ENCODE measurements at places on chromosomes 16 and 17.

- no peak for ATAC-seq
Measured at GRCh38 chr16:49348408-49349176, 25.0 kb upstream of the C16orf78 start.

DNA sequence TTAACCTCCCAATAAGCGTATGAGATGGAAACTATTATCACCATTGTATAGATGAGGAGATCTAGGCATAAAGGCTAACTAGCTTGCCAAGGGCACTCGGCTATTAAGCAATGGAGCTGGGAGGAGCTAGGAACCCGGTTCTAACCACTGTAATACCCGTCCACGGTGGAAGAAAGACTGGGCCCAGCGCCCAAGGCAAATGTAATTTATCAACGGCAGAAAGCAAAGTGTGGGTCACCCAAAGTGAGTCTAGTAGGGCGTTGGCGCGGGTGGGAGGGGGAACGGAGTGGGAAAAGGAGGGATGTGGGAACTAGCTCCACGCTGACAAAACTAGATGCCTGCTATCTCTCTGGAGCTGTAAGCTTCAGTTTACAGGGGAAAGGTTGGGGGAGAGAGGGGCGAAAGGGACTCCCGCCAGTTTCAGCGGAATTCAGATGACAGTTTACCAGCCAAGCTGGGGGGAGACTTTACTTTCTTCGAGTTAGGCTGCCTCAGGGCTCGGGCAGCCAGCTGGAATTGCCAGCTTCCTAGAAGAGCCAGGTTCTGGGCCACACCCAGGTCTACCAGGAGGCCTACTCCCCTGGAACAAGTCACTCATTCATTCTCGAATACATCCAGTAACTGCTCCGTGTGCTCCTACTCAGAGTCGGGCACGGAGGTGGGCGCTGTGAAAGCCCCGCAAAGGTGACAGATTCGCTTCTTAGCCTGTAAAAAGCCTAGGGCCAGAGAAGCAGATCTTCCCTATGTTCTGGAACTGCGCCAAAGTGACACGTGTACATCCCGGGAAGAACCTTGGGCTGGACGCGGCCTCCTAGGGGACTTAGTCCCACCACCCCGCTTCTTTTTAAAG, 837 bp downstream of the LRRC59 start:
- peak; percentile 34 for ATAC-seq

- peak; percentile 95 for ATAC-seq
Measured at GRCh38 chr17:81959362-81960129, 1.4 kb downstream of the NOTUM start.

DNA sequence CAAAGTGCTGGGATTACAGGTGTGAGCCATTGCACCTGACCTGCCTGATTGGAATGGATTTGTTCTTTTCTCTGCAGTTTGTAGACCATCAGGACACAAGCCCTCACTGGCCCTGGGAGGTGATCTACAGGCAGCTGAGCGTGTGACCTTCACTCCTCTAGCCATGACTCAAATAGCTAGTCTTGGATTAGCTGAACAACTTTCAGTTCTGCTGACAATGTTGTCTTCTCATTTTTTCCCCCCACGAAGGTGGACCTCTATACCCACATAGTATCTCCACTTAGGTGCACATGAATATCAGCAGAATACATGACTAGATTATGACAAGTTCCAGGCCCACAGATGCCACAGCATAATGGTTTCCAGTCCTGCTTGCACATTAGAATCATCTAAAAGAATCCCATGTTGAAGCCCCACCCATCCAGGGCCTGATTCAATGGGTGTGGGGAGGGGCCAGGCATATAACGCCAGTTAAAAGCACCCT, 36.8 kb downstream of the HS3ST3B1 start:
- ATAC-seq = peak; percentile 95

DNA sequence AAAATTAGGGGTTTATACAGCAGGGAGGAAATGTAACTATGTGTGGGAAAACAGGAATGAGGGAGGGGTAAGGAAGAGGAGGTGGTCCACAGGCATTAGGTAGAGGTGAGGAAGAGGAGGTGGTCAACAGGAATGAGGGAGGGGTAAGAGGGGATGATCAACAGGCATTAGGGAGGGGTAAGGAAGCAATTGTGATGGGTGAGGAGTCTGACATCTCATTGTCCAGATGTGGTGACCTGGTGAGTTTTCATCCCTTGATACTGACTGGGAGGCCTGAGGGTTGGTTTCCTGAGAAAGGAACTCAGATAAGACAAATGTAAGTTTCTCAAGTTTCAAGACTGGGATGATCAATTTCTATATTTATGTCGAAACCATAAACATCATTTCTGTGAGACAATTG, 206.2 kb upstream of the C16orf82 start:
- ATAC-seq = no peak

GRCh38 chr17:46056800-46057304, 57.8 kb downstream of the STH start:
- peak; percentile 51 for ATAC-seq

- ATAC-seq = no peak
Measured at GRCh38 chr17:55157165-55157564, 107.6 kb upstream of the HLF start.

DNA sequence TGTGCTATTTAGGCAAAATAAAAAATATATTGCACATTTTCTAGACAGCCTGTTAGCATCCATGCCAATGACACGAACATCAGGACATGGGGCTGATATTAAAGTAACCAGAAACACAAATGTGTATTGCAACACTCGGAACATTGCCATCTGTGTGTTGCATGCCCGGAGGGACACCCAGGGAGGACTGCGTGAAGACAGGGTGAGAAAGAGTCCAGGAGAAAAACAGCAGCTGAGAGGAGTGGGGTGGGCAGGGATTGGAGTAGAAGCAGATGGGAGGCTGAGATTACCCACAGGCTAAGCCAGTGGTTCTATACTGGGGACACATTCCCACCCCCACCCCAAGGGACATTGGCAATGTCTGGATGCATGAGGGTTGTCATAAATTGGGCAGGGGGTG, 114.8 kb downstream of the GRIN2A start:
- ATAC-seq = no peak

DNA sequence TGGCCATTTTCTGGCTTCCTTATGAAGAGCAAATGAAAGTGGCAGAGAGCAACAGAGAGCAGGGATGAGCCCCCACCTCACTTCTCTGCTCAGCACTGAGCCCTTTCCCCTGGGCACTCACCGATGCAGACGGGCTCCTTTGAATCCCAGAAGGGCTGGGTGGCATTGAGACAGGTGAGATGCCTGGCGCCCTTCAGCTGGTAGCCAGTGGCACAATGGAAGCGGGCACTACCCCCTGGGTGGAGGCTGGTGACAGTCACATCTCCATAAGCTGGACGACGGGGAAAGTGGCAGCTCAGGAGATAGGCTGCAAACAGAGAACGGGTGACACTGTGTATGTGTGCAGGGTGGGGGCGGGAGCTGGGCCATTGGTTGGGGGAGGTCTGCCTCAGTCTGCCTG, 12.5 kb upstream of the PHF12 start:
- ATAC-seq = no peak

GRCh38 chr17:7460850-7461660, 16.2 kb downstream of the CHRNB1 start:
- ATAC-seq = no peak

DNA sequence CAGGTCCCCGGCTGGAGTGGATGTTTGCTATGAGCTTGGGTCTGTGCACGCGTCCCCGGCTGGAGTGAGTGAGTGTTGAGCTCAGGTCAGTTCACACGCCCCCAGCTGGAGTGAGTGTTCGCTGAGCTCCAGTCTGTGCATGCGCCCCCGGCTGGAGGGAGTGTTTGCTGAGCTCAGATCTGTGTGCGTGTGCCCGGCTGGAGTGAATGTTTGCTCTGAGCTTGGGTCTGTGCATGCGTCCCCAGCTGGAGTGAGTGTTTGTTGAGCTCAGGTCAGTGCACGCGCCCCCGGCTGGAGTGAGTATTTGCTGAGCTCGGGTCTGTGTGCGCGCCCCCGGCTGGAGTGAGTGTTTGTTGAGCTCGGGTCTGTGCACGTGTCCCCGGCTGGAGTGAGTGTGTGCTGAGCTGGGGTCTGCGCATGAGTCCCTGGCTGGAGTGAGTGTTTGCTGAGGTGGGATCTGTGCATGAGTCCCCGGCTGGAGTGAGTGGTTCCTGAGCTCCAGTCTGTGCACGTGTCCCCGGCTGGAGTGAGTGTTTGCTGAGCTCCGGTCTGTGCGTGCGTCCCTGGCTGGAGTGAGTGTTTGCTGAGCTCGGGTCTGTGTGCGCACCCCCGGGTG, 284.2 kb downstream of the SNX29 start:
- no peak for ATAC-seq

GRCh38 chr16:35308674-35309073, 1849.3 kb downstream of the TP53TG3F start:
- no peak for ATAC-seq

- no peak for ATAC-seq
Measured at GRCh38 chr17:8948462-8948861, 17.0 kb downstream of the PIK3R5 start.

DNA sequence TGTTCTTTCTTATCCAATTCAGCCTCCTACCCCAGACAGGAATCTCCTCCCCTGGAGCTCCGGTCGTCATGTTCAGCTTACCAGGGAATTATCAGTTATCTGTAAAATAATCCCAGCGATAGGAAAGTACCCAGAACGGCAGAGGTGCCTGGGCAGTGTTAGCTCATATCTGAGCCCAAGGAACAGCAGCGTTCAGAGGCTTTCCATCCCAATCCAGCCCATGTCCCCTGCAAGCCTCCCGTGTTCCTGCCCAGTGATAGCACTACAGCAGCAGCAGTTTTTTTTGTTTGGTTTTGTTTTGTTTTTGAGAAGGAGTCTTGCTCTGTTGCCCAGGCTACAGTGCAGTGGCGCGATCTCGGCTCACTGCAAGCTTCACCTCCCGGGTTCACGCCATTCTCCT, 158.2 kb downstream of the CMIP start:
- ATAC-seq = no peak

GRCh38 chr16:78897299-78897698, 703.2 kb downstream of the MAF start:
- peak; percentile 32 for ATAC-seq

DNA sequence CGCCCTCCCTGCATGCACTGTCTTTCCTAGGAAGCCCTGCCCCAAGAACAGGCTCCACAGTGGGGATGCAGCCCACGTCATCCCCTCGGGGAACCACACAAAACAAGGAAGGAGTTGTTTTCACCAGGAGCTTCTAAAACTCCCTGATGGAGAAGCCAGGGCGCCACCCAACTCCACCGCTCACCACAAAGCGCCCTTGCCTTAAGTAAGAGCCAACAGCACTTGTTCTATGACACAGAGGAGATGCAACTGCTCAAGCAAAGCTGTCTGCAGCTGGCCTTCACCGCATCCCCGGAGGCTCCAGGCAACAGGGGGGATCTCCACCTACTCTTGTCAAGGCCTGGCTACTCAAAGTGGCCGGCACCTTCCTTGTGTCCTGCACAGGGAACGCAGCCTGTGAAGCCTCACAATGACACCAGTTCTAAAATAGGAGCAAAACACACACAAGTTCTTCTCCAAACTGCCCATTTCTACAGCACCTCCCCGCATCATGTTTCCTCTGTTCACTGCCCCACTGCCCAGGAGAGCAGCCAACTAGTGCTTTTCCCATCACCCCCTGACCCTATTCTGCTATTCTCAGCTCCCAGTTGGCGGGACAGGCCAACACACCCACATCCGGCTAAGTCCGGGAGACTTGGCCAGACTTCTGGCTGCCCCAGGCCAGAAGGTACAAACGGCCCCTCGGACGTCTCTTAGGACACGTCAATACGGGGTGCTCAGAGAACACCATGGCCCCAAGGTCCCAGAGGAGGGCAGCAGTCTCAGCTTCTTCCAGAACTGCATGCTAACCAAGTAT, 24.2 kb downstream of the MPG start:
- ATAC-seq = no peak

GRCh38 chr16:983044-984030, 1.8 kb downstream of the SOX8 start:
- no peak for ATAC-seq

DNA sequence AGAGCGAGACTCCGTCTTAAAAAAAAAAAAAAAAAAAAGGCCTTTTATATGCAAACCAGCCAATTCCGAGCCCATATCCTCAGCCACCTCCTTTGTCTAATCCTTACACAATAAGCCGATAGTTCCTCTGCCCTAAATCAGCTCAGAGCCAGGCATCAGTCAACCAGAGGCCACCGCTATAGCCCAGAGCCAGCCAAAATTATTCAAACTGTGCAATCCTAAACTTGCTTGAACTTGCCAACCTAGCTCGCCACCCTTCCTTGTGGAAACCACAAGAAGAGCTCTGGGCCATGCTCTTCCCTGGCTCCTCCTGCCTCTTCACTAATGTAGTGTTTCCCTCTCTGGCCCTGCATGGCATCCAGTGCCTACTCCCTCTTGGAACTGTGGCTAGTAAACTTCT, 17.7 kb downstream of the ITGAL start:
- no peak for ATAC-seq

- ATAC-seq = no peak
Measured at GRCh38 chr17:82092995-82093751, 4.9 kb downstream of the FASN start.

- no peak for ATAC-seq
Measured at GRCh38 chr16:60553090-60553757, 1483.0 kb downstream of the CDH8 start.

- no peak for ATAC-seq
Measured at GRCh38 chr17:68820825-68821481, 134.2 kb downstream of the ABCA8 start.

DNA sequence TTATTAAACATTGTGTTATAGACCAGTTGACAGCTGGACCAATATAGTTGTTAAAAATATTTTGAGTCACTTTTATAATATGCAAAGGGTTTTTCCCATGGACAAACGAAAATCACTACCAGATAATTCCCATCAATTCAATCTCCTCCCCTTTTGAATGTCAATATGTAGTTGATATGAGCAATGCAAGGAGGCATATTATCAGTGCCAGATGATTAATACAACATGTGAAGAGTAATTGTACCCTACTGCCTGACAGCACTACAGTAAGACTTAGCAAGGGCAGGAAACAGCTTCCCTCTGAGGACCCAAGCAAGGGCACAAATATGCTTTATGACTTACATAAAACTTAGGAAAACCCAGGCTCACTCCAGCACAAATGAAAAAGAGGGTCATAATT, 17.3 kb downstream of the KANSL1 start:
- ATAC-seq = peak; percentile 65

GRCh38 chr16:31200821-31201568, 1.6 kb downstream of the PYCARD start:
- ATAC-seq = peak; percentile 42

DNA sequence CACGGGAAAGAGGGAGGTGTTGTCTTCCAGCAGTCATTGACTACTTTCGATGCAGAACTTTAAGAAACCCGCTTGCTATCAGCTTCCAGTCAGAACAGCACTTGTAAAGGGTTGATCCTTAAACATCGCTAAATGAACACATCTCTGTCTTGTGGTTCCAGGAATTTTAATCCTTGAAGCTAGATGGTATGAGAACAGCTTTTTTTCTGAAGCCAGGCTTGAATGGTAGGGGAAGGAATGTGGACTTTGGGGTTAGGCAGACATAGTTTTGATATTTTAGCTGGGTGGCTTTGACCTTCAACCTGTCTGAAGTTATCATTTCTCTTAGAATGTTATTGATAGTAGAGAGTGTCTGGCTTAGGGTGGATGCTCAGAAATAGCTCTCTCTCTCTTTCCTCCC, 81.1 kb downstream of the RGS9 start:
- ATAC-seq = no peak

- peak; percentile 71 for ATAC-seq
Measured at GRCh38 chr17:77494664-77495435, 354.1 kb downstream of the SEC14L1 start.

Measured in activated CD4-positive, CD25-positive, alpha-beta regulatory T cell treated with anti-CD3 and anti-CD28 coated beads, Interleukin-2, amount 50 U/mL, for 24 hours (primary cell).